ENCODE measurements at places on chromosomes 4 and X.

GRCh38 chr4:89303177-89303576, 4.4 kb downstream of the GPRIN3 start:
- peak; percentile 26 for DNase-seq

GRCh38 chrX:48492293-48492910, 16.4 kb upstream of the PORCN start:
- no peak for DNase-seq

DNA sequence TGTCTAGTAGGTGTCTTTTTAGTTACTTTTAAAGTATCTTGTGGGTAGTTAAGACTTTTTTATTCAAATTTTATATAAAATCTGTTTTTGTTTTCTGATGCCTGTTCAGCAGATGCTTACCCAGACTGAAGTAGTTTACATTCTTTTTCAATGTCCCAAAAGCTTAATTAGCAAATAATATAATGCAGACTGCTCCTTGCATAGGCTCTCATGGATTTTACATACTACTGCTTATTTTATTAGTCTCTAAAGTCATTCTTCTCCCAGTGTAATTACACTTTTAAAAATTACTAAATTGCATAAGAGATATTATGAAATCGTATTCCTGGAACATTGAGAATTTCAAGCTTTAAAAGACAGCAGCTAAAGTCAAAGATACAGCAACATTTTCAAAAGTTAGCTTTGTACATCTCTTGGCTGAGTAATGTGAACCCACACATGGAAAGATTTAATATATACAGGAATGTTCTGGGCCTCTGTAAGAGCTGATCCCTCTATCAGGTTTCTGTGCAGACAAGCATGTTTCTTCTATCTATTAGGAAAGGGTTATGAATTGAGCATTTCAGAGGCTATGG, 148.4 kb upstream of the SPRY1 start:
- no peak for DNase-seq

DNA sequence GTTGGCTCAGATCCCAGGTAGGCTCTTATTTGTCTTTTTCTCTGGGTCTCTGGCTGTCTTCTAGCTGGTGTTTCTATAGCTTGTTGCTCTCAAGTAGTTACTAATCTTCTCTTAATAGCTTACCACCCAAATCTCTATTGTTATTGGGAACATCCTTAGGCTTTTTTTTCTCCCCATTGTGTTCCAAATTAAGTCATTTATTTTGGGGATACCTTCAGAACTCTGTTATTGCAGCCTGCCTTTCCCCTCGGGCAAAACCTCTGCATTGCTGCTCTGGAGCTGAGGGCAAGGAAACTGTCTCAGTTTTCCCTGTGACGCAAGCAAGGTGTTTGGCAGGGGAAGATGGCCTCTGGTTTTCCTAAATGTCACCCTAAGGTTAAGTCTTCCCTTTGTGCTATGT, 338.1 kb upstream of the ZCCHC13 start:
- no peak for DNase-seq

DNA sequence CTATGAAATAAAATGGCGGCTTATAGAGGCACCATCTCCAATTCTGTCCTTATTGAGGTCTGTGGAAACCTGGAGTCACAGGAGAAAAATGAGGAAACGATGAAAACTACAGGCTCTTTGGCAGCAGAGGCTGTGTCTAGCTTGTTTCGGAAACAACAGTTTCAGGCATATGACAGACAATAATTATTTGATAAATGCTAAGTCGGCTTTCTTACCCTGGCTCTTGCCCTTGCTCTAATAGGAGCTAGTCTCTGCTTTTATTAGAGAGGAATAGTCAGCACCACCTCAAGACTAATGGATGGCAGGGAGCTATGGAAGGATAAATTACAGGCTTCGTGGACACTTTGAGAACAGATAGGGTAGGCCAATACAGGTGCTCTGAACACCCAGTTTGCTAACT, 24.3 kb downstream of the HADH start:
- no peak for DNase-seq

- peak; percentile 54 for DNase-seq
Measured at GRCh38 chr4:54384563-54384962, 155.5 kb downstream of the PDGFRA start.

- no peak for DNase-seq
Measured at GRCh38 chrX:22803353-22803752, 196.4 kb upstream of the DDX53 start.

DNA sequence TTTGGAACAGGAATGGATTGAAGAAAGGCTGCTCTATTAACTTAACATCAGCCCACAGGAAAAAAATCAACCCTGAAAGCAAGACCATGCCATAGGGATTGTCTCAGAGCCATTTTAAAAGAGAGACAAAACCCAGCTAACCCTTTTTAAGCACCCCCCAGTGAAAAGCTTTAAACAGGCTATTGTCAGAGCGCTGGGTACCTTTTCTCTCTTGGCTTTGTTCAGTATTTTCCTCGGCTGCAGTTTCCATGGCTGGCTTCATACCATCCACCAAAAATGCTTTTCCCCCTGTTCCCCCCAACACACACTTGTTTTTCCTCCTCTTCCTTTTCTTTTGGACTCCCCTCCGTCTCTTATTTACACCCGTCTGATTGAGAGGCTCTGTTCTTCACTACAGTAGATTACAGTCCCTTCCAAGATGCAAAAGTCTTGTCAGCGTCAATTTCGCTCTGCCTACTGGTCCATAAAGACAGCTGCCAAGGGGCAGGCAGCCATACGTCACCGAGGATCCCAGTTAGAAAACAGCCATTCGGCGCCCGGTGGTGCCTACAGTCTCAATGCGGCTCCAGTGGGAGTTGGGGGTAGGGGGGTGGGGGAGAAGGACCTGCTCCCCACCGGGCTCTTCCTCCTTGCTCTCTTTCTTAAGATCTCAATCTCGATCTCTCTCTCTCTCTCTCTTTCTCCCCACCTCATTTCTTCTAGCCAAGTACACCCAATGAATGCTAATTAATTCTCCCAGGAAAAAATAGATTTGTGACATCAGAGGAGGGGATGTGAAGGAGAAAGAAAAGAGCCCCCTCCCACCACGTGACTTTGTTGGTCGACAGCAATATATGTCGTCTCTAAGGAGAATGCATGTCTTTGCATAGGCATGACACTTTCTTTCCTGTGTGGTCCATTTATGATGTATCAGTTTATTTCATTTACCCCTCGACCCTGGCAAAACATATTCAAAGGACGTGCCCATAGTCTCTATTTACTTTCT, at the start of gene GPM6B:
Gene GPM6B (minus strand): TSS at position 451 of the 985 bp plus-strand sequence. CDS start 189 bp downstream, at position 262.
- DNase-seq: no peak

- DNase-seq: no peak
Measured at GRCh38 chr4:146359771-146360170, 145.4 kb downstream of the REELD1 start.

GRCh38 chr4:158193171-158193749, 17.0 kb upstream of the TMEM144 start:
- DNase-seq: no peak

- no peak for DNase-seq
Measured at GRCh38 chrX:15151267-15152186, 118.4 kb downstream of the ASB9 start.

DNA sequence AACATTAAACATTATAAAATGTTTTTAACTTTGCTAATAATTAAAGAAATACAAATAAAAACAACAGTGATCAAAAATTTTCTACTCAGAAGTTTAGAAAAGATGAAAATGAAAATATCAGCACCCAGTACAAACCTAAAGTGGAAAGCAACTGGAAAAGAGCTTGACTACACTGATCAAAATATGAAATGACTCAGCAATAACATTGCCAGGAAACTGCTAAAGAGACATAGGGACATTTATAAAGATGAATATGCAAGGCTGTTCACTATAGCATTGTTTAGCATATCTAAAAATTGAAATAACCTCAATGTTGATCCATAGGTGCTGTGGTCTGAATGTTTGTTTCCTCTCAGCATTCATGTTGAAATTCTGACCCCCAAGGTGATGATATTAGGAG, 88.5 kb upstream of the NOCT start:
- DNase-seq: no peak
